ENCODE measurements at places on chromosomes 16 and 17.

- DNase-seq, result no peak
These were observed 3.3 kb downstream of the SMIM5 start for GRCh38 chr17:75636381-75637142.

DNA sequence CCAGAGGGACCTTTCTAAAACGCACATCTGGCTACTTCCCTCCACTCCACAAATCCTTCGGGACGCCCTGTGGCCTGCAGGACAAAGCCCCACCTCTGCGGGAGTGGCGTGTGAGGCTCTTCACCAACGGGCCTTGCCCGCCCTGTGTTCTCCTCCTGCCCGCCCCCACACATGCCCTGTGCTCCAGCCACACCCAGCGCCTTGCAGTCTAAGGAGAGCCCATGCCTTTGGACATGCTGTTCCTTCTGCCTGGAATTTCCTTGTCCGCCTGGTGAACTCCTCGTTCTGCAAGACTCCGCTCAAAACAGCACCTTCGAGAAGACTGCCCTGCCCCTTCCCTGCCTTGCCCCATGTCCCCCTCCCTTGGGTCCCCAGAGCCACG, 7.4 kb downstream of the ELOB start:
- DNase-seq, result no peak

DNA sequence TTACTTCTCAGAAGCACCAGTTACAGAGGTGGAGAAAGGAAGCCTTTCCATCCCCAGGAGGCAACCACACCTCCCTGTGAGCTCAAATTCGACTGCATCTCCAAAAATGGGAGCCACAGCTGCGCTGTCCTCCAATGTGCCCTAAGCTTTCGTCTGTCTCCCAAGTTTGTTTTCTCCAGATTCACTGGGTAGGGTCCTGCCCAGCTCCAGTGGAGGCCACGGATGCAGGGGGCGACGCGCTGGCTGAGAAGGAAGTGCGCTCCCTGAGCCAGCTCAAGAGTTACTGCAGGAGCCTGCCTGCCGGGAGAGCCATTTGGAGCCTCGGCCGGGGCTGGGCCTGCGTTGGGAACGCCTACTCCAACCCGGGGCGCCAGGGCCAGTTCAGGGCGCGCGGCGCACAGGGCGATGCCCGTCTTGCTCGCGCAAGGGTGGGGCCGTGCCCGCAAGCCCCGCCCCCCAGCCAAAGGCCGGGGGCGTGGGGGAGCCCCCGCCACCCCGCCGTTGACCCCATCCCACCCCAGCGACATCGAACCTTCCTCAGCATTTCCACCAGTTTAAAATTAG, 19.5 kb downstream of the SIAH1 start:
- DNase-seq, result no peak

GRCh38 chr16:19935694-19936093, 51.0 kb upstream of the GPRC5B start:
- DNase-seq, result peak; percentile 71

- DNase-seq, result no peak
These were observed 391.4 kb downstream of the WWOX start for GRCh38 chr16:78490847-78491246.

DNA sequence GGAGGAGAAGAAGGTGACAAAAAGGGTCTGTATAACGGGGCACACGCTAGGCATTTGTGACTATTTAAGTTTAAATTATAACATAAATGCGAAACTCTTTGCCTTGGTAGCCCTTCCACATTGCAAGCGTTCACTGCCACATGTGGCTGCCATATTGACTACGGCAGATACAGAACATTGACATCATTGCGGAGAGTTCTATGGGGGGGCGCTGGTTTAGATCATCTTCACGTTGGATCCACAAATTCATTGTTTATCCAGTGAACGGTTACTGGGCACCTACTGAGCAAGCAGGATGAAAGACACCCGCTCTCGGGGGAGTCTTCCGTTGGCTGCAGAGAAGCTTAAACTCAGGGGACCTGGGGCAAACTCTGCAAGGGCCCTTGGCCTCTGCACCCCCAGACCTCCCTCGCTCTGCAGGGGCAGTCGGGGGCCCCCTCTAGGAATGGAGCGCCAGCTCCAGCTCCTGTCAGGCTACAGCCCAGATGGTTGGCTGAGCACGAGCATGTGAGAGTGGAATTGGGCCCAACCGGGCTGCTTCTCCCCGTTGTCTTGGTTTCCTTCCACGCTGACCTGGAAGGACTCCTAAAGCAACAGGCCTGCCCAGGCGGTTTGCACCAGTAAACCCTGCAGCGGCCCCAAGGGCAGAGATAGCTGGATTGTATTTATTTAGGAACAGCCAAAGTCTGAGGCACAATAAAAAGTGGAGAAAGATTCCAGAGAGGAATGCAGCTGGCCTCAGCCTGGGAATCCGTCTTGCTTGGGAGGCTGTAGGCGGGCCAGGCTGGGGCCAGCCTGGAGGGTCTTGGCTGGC, 172.2 kb downstream of the SEC14L1 start:
- peak; percentile 67 for DNase-seq

- peak; percentile 29 for DNase-seq
These were observed 12.7 kb downstream of the NDUFAF8 start for GRCh38 chr17:81251709-81252301.

GRCh38 chr17:74187761-74188160, 15.7 kb upstream of the RPL38 start:
- no peak for DNase-seq

Data from NCI-H446 (cell line).